H7 (cell line): ENCODE measurements at places on chromosomes 11 and 22. TPM values are rescaled to one million over a fixed set of nuclear protein-coding genes. Genes with fewer than 3 reads are reported as not detected.

DNA sequence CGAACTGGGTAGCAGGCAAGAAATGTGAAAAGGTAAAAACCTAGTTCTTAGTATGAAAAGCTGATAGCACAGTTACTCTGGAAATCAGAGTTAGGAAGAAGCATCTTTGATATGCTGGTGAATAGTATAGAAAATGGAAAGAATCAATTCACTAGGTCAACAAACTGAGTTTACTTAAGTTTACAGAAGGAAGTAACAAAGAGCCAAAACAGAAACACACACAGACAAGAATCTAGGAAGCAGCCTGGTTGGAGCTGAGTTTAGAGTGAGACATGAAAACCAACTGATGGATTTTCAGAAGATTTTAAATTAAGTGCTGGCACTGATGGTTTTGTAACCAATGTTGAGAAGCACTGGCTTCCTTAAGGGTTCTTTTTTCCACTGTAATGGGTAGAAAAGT lies 296.3 kb downstream of the CADM1 start:
- no peak for DNase-seq

GRCh38 chr11:11620173-11620920 lies 1.5 kb downstream of the GALNT18 start:
- DNase-seq = peak; percentile 80

GRCh38 chr11:43547889-43548381 lies 132.6 kb upstream of the HSD17B12 start:
- DNase-seq = peak; percentile 92

The KCTD14 gene
- total RNA-seq = 13.3 and 17.1 TPM in 2 replicates

DNA sequence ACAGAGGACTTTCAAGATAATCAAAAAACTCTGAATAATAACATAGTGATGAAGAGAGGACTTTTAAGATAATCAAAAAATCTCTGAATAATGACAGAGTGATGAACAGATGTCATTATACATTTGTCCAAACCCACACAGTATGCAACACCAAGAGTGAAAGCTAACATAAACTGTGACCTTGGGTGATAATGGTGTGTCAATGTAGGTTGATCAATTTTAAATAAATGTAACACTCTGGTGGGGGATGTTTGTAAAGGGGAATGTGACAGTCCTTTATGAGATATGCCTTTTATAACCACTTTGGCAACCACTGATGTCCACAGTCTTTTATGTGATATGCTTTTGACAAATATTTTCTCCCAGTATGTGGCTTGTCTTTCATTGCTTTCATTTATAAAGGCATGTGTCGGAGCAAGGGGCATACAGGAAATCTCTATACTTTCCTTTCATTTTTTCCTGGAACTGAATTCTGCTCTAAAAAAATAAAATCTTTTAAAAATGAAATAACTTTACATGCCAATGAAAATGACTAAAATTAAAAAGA lies 10.3 kb upstream of the OR9G1 start:
- no peak for DNase-seq

GRCh38 chr22:47446331-47446730 lies 683.9 kb downstream of the TBC1D22A start:
- DNase-seq = no peak

The SPATA19 gene
- total RNA-seq = not detected in 2 replicates

- no peak for DNase-seq
These were observed 21.0 kb upstream of the SWAP70 start for GRCh38 chr11:9642894-9643293.

DNA sequence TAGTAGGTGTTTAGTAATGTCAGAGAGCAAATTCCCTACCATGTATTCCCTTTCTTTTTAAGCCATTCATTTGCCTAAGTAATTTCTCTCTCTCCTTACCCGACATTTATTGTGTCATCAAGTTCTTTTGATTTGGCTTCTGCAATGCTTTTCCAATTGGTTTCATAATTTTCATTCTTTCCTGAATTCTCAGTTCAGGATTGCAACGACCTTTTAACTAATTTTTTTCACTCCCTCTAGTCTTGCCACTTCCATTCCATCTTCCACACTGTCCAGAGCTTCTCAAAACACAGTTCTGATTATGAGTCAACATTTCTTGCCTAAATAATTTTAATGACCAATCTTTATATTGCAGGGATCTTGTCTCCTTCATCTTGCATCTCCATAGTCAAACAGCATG lies 41.2 kb upstream of the RAB30 start:
- no peak for DNase-seq
